ENCODE measurements at places on chromosomes 16 and 17.

DNA sequence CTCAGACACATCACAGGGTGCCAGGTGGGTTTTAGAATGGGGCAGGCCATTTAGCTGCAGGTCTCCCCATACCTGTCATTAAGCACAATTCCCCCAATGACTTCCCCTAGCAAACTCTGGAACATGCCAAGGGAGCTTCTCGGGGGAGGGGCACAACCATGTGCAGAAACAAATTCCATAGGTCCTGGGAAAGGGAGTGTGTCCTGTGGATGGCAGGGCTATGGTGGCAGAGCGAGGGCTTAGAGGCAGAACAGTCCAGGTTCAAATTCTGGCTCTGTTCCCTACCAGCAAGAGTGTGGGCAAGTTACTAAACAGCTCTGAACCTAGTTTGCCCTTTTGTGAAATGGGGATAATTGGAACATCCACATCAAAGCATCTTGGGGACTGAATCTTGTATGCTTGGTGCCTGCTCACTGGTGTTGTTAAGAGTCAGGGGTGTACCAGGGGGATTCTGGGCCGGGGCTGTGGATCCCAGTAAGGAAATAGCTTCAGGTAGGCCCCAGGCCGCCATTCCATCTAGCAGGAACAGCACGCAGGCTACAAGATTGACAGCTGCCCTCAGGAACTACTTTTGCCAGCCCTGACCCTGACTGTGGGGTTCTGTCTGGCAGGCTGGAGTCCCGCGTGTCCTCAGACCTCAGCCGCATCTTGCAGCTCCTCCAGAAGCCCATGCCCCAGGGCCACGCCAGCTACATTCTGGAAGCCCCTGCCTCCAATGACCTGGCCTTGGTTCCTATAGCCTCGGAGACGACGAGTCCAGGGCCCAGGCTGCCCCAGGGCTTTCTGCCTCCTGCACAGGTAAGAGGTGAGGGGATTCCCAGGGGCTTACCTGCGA lies 5.6 kb upstream of the DCAF7 start:
- no peak for DNase-seq

- no peak for DNase-seq
Observed at GRCh38 chr16:84054271-84054670, 11.7 kb upstream of the SLC38A8 start.

DNA sequence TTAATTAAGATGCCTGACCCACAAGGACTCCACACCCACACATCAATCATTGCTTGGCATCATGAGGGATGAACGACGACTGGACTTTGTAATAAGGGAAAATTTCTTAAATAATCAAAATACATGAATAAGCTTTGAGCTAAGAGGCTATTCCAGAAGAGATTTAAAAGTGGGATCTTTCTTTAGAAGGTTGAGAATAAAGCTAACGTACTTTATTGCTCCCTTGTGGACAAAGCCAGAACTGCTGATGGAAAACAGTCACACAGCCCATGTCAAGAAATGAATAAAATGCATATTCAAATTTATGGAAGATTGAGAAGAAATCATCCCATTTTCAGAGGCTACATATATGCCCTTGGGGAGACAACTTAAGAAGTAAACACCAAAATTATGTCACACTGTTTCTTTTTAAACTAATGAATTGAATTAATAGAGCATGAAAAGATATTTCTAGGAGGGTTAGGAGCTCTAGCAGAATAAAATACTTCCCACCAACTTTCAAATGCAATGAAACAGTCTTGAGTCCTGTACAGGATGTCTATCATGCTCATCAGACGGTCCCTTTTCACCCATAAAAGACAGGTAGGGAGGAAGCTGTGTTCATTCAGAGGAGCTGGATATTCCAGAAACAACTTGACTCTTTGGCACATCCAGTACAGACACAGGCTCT lies 60.2 kb upstream of the PHOSPHO1 start:
- no peak for DNase-seq

- DNase-seq, result no peak
Observed at GRCh38 chr17:72392056-72393010, 271.5 kb downstream of the SOX9 start.

DNA sequence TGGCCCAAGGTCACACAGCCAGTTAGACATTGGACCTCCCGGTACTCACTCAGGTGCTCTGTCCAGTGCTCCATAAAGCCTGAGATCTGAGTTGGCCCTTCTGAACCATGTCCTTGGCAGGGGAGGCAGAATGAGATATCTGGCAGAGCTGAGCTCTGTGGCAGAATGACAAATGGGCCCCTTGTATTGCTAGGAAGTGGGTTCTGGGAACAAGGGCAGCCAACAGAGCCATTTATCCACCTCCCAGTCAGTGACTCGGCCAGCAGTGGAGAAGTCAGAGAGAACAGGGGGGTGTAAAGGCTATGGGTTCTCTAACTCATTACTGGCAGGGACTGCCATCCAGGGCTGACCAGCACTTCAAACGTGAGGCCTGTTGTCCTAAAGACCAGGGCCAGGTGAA lies 117.1 kb upstream of the NLRP1 start:
- no peak for DNase-seq

GRCh38 chr16:83520596-83520995 lies 287.2 kb upstream of the HSBP1 start:
- no peak for DNase-seq

DNA sequence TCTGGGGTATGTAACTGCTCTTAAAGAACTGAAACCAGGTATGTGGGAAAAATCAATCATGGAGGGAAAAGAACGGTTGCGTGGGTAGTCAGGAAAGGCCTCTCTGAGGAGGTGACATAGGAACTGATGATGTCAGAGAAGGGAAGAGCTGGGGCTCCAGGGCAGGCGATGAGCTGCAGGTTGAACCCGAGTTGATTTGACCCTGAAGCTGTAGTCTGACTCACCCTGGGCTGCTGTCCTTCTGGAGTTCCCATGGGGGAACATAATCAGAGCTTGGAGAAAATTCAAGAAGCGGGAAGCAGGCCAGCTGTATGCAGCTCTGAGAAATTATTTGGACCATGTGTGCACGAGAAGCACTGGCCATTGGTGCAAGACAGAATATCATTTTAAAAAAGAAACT lies 16.7 kb downstream of the SLC6A2 start:
- no peak for DNase-seq

DNA sequence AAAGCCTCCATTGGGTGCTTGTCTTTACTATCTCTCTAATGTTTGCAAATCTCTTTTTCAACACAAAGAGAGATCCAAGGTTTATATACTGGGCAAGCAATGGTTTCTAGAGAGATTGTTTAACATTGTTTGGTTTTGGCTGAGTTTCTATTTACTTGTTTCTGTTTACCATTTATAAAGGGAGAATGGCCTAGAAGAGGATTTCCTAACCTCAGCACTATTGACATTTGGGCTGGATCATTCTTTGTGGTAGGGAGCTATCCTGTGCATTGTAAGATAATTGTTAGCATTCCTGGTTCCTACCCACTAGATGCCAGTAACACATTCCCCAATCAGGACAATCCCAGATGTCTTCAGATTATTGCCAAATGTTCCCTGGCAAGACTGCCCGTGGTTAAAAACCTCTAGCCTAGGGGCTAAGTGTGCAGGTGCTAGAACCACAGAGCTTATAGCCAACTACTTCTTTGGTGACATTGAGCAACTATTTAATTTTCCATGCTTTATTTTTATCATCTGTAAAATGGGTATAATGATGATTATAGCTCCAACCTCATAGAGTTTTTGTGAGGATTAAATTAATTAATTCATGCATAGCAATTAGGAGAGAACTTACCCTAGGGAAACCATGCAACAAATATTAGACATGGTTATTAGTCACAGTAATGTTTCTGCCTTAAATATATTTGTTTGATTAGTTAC lies 413.9 kb upstream of the MAF start:
- DNase-seq, result no peak

GRCh38 chr17:2025220-2025621 lies at the start of gene RTN4RL1:
TSS of gene RTN4RL1 (minus strand) at chr17:2025334. CDS start at chr17:2024865, 469 bp downstream.
- DNase-seq, result peak; percentile 53

GRCh38 chr16:53958341-53958880 lies 254.5 kb downstream of the FTO start:
- DNase-seq, result no peak

- DNase-seq, result no peak
Observed at GRCh38 chr16:4101421-4102219, 14.6 kb downstream of the ADCY9 start.

GRCh38 chr17:51200295-51200694 lies 34.1 kb downstream of the NME2 start:
- no peak for DNase-seq

GRCh38 chr16:84507011-84507982 lies 2.8 kb upstream of the MEAK7 start:
- no peak for DNase-seq

GRCh38 chr17:69066482-69066881 lies 5.8 kb upstream of the ABCA9 start:
- DNase-seq, result no peak

DNA sequence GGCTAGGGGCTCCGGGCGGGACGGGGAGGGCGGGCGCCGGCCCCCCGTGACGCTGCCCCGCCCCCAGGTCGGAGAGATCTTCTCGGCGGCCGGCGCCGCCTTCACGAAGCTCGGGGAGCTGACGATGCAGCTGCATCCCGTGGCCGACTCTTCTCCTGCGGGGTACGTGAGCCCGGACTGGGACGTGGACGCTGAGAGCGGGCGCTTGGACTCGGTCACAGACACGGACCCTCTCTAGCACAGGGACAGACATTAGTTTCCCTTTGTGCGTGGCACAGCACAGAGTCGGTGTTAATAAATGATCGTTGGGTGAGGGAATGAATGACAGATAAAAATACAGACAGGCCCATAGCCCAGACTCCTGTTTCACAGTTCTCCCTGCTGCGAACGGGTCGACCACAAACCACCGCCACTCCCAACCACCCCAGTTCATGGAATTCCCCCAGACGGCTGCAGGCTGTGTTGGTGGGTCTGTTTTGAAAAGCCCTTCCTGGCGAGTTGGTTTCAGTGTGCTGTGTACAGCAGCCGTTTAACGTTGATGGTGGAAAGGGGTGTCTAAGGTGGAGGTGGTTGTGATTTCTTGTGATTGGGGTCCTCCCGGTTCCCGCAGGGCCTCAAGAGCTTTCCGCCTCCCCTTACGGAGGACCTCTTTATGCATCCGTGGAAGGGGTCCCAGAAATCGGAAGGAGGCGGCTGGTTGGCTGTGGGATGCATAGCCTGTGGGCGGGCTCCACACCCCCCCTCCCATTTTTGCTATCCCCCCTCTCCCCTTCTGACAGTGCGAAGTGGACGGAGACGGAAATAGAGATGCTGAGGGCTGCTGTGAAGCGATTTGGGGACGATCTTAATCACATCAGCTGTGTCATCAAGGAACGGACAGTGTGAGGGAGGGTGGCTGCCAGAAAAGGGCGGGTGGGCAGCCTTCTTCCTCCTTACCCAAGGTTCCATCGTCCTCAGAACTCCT lies 2.9 kb downstream of the RNASEK start:
- DNase-seq, result peak; percentile 74

GRCh38 chr17:75679706-75680211 lies 12.6 kb downstream of the SAP30BP start:
- no peak for DNase-seq

- no peak for DNase-seq
Observed at GRCh38 chr17:50261051-50261915, 13.0 kb upstream of the TMEM92 start.

GRCh38 chr16:1155353-1156054 lies 2.6 kb downstream of the CACNA1H start:
- DNase-seq, result no peak

DNA sequence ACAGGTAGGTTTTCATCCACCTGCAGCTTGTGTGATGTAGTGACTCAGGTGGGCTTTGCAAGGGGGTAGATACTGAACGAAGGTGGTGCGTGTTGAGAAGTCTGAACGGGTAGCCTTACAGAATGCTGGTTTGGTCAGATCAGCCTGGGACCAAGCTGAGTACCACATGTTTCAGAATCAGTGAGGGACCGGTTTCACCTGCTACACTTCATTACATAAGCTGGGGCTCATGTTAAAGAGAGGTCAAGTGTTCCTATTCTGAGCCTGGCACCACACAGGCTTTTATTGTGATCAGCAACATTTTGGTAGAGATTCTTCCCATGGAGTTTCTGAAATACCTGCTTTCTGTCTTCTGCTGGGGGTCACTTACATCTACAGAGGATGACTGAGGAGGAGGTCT lies 207.4 kb upstream of the EEF2KMT start:
- no peak for DNase-seq

- DNase-seq, result no peak
Observed at GRCh38 chr17:14604591-14605266, 303.8 kb downstream of the HS3ST3B1 start.

DNA sequence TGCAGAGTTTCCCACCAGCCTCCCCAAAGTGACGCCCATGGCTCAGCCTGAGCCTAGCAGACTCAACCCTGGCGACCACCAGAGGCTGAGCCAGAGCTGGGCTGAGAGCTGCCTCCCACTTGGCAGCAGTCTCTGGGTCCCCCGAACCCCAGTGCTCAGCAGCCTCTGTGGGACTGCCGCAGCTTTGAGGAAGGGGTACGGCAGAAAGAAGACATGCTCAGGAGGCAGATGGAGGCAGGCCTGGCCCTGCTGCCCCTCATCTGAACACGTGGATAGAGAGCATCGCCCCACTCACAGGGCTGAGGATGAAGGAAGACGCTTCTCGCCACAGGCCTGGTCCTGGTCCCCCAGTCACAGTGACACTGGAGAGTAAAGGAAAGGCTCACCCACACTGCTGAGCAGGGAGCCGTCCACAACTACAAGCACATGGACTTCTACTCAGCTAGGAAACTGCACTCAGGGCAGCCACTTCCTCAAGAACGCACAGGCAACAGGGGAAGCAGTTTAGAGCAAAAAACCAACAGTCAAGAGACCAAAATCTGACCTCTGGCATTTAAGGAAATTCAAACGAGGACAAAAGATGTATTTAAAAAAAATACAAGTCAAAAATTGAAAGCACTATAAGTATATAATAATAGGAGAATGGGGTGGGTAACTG lies 45.2 kb upstream of the GSG1L start:
- no peak for DNase-seq

DNA sequence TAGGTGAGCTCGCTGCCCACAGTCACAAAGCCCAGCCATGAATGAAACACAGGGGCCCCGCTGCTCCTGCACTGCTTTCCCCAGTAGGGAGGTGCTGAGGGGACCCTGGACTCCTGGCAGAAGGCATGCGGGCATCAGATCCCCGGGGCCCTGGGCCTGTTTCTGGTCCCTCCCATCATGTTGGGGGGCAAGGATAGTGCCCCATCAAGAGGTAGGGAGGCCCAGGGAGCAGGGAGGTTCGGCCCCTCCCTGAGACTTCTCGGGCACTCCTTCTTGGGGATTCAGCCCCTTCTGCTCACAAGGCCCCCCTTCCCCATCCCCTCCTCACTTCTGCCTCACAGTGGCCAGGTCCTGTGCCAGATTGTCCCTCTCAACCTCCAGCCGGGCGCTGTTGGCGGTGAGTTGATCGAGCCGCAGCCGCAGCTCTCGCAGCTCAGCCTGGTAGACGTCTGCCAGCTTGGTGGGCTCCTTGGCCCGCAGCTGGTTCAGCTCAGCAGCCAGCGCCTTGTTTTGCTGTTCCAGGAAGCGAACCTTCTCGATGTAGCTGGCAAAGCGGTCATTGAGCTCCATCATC lies 515 bp downstream of the GFAP start:
- no peak for DNase-seq

GRCh38 chr17:67531291-67531690 lies 154.2 kb downstream of the PITPNC1 start:
- DNase-seq, result no peak
